T-helper 17 cell (primary cell): ENCODE measurements at places on chromosomes 4 and X.
A peak's percentile ranks its signal among the peaks of the same experiment; 100 is the strongest.

DNA sequence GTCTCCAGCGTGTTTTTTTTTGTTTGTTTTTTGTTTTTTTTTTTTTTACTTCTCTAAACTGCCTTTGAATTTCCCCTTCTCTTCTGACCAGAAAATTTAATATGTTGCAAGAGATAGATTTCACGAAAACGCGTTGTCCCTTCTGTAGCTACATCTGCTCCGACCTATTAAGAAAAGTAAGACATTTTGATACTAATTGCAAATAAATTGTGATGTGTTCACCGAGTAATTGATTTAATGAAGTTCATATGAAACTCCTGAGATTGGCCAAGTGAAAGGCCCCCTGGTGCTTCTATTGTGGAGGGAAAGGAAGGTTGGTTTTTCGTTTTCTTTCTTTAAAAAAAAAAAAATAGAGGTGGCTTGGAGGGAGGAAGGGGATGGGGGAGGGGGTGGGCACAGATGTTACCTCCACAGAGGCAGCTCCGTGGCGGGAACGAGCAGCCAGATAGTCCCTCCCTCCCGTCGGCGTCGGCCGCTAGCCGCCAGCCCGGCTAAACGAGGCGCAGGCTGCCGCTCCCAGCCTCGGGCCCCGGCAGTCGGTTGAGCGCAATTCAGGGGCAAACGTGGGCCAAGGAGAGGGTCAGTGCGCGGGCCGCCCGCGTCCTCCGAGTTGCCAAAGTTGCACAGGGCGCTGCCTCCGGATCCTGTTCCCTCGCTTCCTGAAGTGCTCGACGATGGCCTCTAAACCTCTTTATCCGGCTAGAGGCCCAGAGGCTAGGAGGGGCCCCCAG, 139.1 kb upstream of the ZIC3 start:
- H3K27me3 ChIP-seq: peaks cover 41% of the 10 kb centered on the region
- DNase-seq: no peak
- H3K27ac ChIP-seq: no peak overlapping the region
- H3K4me1 ChIP-seq: peaks cover 3% of the 10 kb centered on the region
- H3K4me3 ChIP-seq: peak overlapping the region; percentile 84

DNA sequence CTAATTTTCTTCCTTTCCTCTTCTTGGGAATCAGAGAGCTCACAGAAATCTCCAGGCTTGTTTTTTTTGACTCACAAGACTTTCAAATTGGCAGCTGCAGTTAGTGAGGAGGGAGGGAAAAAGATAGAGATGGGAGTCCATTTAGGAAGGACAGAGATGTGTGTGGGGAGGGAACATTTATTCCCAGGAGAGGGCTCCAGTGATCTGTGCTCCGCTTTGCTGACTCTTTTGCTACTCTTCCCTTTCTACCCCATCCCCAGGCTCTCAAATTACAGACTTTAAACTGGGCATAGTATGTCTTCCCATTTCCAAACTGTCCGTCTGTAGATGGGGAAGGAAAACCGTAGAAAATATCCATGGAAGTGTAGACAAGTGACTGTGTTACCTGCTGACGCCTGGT, 39.1 kb upstream of the UCP1 start:
- peaks cover 2% of the 10 kb centered on the region for H3K4me1 ChIP-seq
- H3K4me3 ChIP-seq: no peak overlapping the region
- H3K27me3 ChIP-seq: peaks cover 41% of the 10 kb centered on the region
- DNase-seq: no peak

GRCh38 chr4:103137446-103137827, 37.8 kb upstream of the BDH2 start:
- no peaks in the 10 kb centered on the region for H3K36me3 ChIP-seq
- no peak overlapping the region for H3K27ac ChIP-seq
- no peaks in the 10 kb centered on the region for H3K27me3 ChIP-seq
- H3K4me1 ChIP-seq: peaks cover 10% of the 10 kb centered on the region

GRCh38 chr4:3801931-3802550, 35.9 kb downstream of the ADRA2C start:
- no peak for DNase-seq
- H3K27ac ChIP-seq: no peak overlapping the region
- H3K27me3 ChIP-seq: peaks cover 14% of the 10 kb centered on the region
- H3K4me3 ChIP-seq: no peak overlapping the region
- H3K36me3 ChIP-seq: no peaks in the 10 kb centered on the region
- peaks cover 2% of the 10 kb centered on the region for H3K4me1 ChIP-seq

DNA sequence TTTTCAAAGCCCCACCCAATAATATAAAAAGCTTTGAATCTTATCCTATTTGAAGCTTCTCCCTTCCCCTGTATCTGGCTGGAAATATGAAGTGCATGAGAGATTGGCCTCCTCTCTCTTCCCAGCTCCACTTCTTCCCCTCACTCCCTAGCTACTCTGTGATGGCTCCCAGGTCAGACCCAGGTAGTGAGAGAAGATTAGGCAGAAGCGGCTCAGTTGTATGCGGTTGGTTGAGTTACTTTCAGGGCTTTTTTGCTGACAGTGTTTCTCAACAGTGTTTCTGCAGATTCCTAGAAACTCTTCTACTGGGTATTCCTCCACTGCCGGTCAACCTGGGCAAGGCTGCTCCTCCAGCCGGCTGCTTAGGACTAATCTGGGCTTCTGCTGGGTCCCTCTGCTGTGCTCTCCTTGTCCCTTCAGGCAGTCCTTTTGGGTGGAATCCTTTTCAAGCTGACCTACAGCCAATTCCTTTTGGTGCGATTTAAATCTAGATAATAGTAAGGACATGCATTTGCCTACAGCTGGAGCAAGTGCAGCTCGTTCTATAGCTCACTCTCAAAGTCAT, 87.4 kb upstream of the SLC7A11 start:
- H3K4me3 ChIP-seq: no peak overlapping the region
- H3K27ac ChIP-seq: no peak overlapping the region
- no peak for DNase-seq
- no peaks in the 10 kb centered on the region for H3K27me3 ChIP-seq

- H3K36me3 ChIP-seq: no peaks in the 10 kb centered on the region
- H3K27me3 ChIP-seq: no peaks in the 10 kb centered on the region
- peaks cover 21% of the 10 kb centered on the region for H3K4me1 ChIP-seq
Measured at GRCh38 chr4:16229604-16230003, 3.3 kb upstream of the TAPT1 start.

- peaks cover 4% of the 10 kb centered on the region for H3K4me1 ChIP-seq
- peak overlapping the region; percentile 33 for H3K4me3 ChIP-seq
- H3K27ac ChIP-seq: no peak overlapping the region
Measured at GRCh38 chr4:109046471-109047201, 255.8 kb downstream of the COL25A1 start.

- no peak for DNase-seq
- peaks cover 13% of the 10 kb centered on the region for H3K4me1 ChIP-seq
- H3K27me3 ChIP-seq: no peaks in the 10 kb centered on the region
- peak overlapping the region; percentile 90 for H3K27ac ChIP-seq
Measured at GRCh38 chrX:23952391-23952790, 44.6 kb downstream of the CXorf58 start.

DNA sequence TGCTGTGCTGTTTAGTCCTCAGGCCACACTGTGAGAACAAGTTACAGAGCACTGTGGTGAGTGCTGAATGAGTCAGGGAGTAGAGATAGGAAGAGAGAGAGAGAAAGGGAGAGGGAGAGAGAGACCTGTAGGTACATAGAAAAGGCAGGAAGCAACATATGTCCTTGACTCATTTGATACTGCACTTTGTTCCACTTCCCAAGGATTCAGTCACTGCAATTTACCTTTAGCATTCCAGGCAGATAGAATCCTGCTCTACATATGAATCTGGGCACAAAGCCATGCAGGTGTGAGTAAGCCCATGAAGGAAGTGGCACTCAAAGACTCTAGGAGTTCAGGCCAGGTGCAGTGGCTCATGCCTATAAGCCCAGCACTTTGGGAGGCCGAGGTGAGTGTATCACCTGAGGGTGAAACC, 1.0 kb upstream of the DAPP1 start:
- H3K27me3 ChIP-seq: no peaks in the 10 kb centered on the region
- H3K27ac ChIP-seq: peak overlapping the region; percentile 95
- H3K36me3 ChIP-seq: peaks cover 2% of the 10 kb centered on the region
- peak overlapping the region; percentile 43 for H3K4me3 ChIP-seq
- no peak for DNase-seq

- no peak overlapping the region for H3K27ac ChIP-seq
- DNase-seq: no peak
- H3K4me1 ChIP-seq: no peaks in the 10 kb centered on the region
- no peak overlapping the region for H3K4me3 ChIP-seq
- H3K27me3 ChIP-seq: no peaks in the 10 kb centered on the region
- H3K36me3 ChIP-seq: peaks cover 3% of the 10 kb centered on the region
Measured at GRCh38 chrX:16646366-16647138, 3.4 kb upstream of the S100G start.

DNA sequence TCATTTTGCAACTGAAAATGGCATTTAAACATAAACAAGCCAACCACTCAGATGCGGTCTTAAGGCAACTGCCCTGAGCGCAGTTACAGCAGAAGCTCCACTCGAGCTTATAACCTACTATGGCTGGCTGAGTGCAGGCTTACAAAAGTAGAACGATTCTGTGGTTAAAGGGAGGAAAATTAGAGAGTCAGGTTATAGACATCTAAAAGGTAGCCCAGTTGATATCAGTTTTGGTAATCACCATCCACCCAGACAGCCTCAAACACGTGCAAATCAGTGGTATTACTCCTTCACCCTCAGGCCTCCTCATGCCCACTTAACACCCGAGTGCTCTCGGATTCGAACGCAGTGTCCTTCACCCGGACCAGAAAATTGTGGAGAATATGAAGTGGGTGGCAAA, 3.1 kb downstream of the LEF1 start:
- peaks cover 35% of the 10 kb centered on the region for H3K4me1 ChIP-seq
- H3K27ac ChIP-seq: peak overlapping the region; percentile 97
- DNase-seq: no peak
- H3K27me3 ChIP-seq: peaks cover 19% of the 10 kb centered on the region

DNA sequence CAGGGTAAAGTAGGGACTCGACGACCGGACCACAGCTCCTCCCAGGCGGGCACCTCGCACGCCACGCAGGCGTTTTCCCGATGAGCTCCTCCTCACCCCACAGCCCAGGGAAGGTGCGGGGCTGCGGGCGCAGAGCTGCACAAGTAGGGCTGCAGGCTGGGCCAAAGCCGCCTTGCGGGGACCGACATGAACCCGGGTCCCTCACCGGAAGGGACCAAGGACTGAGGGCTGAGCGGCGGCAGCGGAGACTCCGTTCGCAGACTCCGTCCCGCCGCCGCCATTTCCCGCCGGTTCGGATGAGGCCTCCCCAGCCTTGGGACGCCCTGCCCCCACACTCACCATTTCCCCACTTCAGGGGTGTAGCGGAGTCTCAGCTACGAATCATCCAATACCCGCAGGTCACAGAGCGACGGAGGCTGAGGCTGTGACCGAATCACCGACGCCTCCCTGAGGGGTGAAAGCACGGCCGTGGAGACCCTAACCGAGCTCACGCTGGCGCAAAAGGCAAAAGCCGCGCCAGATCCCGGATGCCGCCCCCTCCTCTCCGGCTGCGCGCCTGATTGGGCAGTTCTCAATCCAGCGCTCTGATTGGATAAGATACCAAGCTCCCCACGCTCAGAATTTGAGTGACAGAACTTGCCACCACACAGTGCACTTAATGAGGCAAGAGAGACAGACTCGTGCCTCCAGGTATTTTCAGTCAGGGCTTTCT, at the start of gene ZNF732:
TSS of gene ZNF732 (minus strand) at position 506 of the 712 bp plus-strand sequence. CDS start at position 342, 164 bp downstream.
- peaks cover 3% of the 10 kb centered on the region for H3K36me3 ChIP-seq
- no peak within 1 kb of the TSS for H3K27ac ChIP-seq
- H3K27me3 ChIP-seq: peaks cover 6% of the 10 kb centered on the region
- H3K4me1 ChIP-seq: no peaks in the 10 kb centered on the region

DNA sequence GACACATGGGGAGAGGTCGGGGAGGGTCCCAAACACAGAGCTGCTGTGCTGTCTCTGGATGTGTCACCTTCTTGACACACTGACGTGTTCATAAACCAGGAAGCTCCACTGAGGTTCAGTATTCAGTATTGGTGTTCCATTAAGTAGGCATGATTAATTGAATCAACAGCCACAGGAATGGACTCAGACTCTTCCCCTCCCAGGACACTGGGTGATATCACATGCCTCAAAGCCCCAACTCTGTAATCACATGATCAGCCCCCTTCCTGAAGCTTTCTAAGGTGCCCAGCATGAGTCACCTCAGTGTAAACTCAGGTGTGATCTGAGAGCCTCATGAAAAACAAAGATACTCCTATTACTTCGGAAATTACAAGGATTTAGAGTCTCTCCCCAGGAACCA, 21.1 kb upstream of the HNRNPD start:
- DNase-seq: no peak
- peaks cover 3% of the 10 kb centered on the region for H3K36me3 ChIP-seq
- no peak overlapping the region for H3K4me3 ChIP-seq
- no peaks in the 10 kb centered on the region for H3K4me1 ChIP-seq
- no peak overlapping the region for H3K27ac ChIP-seq

DNA sequence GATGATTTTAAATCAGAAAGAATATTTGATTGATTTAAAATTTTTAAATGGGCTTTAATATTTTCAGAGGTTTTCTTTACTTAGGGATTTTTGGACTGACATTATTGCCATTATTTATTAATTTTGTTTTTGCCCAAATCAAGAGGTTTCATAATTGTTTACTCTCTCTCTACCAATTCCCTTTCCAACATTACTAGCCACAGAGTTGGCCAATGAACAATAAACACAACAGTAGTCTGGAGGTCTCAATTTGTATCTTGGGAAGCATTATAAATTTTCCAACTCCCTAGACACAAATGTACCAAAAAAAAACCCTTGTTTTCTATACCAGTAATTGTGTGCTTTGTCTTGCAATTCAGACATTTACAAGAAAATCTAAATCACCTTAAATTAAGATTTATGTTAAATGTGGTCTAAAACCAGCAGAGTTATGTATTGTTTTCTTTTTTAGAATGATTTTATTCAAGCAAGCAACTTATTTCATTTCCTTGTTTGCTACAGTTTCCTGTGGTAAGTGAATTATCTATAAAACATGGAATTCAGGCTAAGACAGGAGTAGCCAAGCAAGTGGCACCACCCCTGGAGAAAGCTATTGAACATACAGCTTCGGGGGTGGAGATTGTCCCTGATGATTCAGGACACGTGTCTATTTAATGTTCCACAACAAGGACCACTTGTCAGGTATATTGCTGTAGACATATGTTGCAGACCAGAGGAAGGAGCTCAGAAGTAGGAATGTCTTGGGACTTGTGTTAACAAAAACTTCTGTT, 622 bp downstream of the KLKB1 start:
- DNase-seq: no peak
- H3K4me3 ChIP-seq: no peak overlapping the region
- no peaks in the 10 kb centered on the region for H3K27me3 ChIP-seq
- no peaks in the 10 kb centered on the region for H3K4me1 ChIP-seq
- no peak overlapping the region for H3K27ac ChIP-seq
- H3K36me3 ChIP-seq: peaks cover 8% of the 10 kb centered on the region
